ENCODE measurements at places on chromosomes 16 and 17.
A peak's percentile ranks its signal among the peaks of the same experiment; 100 is the strongest.

- DNase-seq, result no peak
These were observed 522 bp upstream of the GLG1 start for GRCh38 chr16:74607310-74607961.

DNA sequence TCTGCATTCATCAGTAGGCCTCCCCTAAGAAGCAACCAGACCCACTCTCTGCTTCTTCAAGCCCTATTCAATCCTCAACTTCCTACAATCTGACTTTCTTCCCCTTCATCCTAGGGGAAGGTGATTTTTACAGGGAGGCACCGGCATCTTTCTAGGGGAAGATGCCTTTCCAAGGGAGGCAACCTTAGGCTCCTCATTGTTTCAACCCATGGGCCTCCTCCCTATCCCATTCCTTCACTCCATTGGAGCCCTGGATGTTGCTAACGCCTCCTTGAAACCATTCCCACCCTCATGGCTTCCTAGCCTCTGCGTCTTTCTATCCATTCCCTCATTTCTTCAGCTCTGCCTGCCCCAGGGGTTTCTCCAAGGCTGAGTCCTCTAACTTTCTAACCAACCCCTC is 2.7 kb upstream of the CUEDC1 start:
- DNase-seq, result no peak

GRCh38 chr16:89324056-89325010 is 106.8 kb downstream of the ZNF778 start:
- DNase-seq, result no peak

DNA sequence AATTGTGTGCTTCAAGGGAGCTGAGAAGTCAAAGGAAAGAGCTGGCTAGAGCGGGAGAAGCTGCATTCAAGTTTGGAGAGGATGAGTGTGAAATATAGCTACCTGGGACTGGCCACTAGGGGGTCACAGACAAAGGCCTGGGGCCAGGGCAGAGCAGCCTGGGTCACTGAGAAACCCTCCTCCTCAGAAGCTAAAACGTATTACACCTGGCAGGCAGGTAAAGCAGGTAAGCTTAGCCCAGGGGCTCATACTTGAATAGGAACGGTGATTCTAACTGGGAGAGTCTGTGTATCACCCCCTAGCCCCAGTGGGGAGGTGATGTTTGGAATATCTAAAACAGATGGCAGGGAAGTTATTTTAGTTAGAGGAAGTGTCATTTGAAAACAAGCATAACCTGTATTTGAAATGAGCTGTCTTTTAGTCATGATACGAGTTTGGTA is 6.8 kb downstream of the KRT37 start:
- DNase-seq, result no peak

DNA sequence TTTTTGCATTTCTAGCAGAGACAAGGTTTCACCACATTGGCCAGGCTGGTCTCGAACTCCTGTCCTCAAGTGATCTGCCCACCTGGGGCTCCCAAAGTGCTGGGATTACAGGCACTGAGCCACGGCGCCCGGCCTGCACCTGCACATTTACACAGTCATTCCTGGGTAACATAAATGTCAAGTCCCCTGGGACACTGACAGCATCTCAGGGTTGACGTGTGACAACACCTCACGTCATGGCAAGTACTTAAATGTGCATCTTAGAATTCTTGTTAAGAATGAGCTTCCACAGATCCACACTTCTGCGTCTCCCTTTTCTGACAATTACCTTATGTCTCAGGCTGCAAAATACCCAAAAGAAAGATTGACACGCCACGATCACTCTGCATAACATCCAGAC is 80.5 kb downstream of the ABR start:
- no peak for DNase-seq

DNA sequence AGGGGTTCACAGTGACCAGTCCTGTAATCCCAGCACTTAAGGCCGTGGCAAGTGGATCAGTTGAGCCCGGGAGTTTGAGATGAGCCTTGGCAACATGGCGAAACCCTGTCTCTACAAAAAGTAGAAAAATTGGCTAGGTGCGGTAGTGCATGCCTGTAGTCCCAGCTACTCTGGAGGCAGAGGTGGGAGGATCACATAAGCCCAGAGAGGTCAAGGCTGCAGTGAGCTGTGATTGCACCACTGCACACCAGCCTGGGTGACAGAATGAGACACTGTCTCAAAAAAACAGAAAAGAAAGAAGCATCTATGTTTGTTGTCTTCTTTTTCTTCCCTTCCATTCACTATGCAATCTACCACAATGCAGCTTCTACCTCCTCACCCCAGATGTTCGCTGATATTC is 151.9 kb upstream of the RBL2 start:
- DNase-seq, result no peak

DNA sequence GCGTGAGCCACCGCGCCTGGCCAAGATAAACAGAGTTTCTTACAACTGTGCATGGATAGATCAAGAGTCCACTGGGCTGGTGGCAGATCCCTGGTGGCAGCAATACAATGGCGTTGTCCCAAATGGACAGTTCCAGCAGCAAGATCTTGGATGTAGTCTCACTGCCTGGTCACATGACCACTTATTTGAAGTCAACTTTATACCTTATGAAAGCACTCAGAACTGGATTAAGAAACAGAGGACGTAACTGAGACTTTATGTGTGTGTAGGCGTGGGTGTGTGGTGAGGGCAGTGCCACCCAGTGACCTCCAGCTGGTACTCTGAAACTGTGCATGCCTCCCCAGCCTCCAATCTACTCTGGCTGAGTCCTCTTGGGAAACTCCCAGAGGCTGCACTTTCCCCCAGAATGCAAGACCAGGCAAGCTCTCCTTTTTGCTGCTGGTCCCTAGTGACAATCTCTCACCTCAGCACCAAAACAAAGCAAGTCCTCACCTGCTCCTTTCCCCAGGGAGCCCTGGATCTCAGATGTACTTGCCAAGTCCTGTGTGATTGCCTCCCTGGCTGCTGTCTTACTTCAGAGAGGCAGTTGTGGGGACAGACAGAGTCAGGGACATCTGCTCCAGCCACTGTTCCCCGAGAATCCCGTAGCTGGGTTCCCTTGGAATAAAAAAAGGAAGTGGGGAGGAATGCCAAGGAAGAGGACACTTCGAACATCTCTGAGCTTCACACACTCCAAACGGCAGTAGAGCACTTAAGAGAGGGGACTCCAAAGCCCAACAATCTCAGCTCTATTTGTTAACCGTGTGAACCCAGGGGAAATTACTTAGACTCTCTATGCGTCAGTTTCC is 11.7 kb upstream of the ST6GALNAC2 start:
- DNase-seq, result peak; percentile 35

DNA sequence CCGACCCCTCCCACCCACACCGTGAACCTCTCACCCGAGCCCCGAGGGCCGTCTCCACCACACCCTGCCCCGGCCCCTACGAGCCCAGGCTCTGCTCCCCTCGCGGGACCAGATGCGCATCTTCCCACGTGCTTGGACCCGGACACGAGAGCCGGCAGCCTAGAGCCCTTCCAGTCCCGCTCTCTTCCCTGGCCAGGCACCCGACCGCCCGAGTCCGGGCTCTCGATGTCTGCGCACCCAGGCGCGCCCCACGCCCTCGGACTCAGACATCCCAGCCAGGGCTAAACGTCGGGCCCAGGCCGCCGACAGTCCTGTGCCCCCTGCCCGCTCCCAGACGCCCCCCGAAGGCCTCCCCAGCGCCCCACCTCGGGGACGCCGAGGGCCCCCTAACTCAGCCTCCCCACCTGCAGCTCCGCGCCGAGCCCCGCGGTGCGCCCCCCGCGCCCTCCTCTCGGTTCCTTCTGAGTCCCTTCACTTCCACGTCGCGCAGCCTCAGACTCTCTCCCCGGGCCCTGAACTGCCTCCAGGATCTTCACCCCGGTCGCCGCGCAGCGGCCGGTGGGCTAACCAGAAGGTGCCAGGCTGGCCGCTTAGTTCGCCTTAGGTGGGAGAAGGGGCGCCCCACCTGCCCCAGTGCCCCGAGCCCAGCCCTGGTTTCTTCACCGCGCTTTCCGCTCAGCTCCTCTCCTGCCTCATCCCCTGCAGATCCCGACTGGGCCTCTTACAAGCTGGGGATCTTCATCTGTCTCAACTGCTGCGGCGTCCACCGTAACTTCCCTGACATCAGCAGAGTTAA is 688 bp downstream of the ADAP2 start:
- peak; percentile 15 for DNase-seq

- DNase-seq, result no peak
These were observed 187.4 kb upstream of the IRX6 start for GRCh38 chr16:55136356-55137150.

DNA sequence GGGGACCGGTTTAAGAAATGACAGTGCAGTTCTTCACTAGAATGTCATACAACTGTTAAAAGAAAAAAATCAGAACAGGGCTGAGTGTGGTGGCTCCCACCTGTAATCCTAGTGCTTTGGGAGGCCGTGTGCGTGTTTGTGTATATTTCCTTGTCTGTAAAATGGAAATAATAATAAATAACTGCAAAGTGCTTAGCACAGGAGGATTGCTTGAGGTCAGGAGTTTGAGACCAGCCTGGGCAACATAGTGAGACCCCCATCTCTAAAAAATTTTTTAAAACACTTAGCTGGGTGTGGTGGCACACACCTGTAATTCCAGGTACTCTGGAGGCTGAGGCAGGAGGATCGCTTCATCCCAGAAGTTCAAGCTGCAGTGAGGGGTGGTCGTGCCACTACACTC is 2.5 kb downstream of the ACSM3 start:
- DNase-seq, result no peak

DNA sequence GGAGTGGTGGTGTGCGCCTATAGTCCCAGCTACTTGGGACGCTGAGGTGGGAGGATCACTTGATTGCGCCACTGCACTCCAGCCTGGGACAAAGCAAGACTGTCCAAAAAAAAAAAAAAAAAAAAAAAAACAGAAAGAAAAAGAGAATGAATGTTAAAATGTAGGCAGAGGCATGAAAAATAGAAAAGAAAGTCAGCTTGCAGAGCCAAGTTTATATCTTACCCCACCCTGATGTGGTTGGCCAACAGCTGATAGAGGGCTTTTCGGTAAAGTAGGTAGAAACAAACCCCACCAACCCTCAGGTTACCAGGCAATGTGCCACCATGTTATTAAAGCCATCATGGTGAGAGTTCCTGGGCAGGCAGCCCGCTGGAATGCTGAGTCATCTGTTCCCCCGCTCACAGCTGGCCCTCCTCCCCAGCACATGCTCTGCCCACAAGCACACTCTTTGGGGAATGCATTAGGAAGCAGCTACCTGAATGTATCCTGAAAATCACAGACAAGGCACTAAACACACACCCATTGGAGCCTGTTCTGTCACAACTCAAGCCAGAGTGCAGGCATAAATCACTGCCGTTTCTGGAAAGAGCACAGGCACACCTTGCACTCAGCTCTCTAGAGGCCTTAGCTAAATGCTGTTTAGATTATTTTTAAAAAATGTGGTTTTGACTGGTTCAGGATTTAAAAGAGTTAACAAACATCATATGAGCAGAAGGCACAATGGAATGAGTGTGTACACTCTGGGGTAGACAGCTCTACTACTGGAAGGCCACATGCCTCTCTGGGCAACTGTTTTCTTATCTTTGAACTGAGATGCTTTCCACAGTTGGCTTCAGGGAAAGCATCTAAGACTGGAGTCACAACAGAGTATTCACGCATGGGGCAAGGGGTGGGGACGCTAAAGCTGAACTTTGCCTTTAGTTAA is 128.5 kb downstream of the PARN start:
- peak; percentile 96 for DNase-seq

GRCh38 chr16:8924214-8924613 is 39.5 kb downstream of the USP7 start:
- peak; percentile 79 for DNase-seq

DNA sequence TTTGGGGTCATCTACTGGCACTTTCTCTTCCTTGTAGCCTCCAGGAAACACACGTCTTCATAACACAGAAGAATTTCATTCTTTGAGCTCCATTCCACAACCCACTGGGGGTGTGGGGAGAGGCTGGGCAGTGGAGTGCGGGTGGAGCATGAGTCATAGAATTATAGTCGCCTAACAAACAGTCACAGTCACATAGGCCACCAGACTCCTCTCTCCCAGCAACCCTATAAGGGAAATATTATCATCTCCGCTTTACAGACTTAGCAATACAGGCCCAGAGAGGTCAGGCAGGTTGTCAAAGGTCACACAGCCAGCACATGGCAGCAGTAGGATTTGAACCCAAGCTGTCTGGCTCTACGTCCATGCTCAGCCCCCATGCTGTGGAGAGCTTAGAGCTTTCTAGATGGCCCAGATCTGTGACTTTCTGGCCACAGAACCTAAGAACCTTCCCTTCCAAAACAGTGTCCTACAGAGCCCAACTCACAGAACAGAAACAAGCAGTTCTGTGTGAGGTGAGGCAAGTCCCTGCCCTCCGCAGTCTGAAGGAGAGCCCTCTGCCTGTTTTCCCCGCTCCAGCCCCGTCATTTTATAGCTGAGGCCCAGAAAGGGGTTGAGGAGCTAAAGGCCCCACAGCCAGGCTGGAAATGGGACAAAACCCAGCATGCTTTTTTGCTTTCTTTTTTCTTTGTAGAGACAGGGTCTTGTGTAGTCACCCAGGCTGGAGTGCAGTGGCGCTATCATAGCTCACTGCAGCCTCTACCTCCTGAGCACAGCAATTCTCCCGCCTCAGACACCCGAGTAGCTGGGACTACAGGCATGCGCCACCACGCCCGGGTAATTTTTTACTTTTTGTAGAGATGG is 10.7 kb upstream of the LITAF start:
- DNase-seq, result peak; percentile 34

GRCh38 chr17:13334374-13334773 is 267.4 kb downstream of the HS3ST3A1 start:
- DNase-seq, result no peak

- DNase-seq, result no peak
These were observed 119.4 kb downstream of the KCNJ2 start for GRCh38 chr17:70288540-70289290.

- no peak for DNase-seq
These were observed 63.5 kb downstream of the PRMT7 start for GRCh38 chr16:68374246-68374805.

DNA sequence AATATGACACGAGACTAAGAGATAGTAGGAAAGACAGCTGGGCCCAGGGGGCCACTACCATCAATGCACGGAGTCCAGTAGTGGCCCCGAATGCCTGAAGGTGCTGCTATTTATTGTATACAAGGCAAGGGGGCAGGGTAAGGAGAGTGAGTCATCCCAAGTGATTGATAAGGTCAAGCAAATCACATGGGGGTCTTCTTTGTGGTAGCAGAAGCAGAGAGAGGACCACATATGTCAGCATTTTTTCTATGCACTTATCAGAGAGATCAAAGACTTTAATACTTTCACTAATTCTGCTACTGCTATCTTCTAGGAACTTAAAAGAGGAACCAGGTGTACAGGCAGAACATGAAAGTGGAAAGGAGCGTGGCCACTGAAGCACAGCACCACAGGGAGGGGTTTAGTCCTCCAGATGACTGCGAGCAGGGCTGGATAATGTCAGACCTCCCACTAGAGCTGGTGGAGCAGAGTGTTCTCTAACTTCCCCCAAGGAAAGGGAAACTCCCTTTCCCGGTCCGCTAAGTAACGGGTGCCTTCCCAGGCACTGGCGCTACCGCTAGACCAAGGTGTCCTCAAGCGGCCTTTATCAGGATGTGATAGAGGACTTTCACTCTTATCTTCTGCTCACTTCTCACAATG is 26.4 kb upstream of the ARL4D start:
- DNase-seq, result peak; percentile 27

GRCh38 chr16:11429823-11430222 is 84.6 kb downstream of the RMI2 start:
- peak; percentile 23 for DNase-seq

Data from body of pancreas (tissue), 4 donors.